CD8-positive, alpha-beta memory T cell (primary cell): ENCODE measurements at places on chromosomes 3 and 15. TPM values are rescaled to one million over a fixed set of nuclear protein-coding genes. Genes with fewer than 3 reads are reported as not detected.

- H3K27ac ChIP-seq, result no peak overlapping the region
- H3K4me3 ChIP-seq, result no peak overlapping the region
- no peak for DNase-seq
- peaks cover 2% of the 10 kb centered on the region for H3K27me3 ChIP-seq
Observed at GRCh38 chr15:38793206-38793810, 228.7 kb upstream of the RASGRP1 start.

The C3orf85 gene
- polyA plus RNA-seq, result not detected

- H3K4me1 ChIP-seq, result peaks cover 37% of the 10 kb centered on the region
- H3K27ac ChIP-seq, result no peak overlapping the region
- DNase-seq, result no peak
- H3K27me3 ChIP-seq, result no peaks in the 10 kb centered on the region
Observed at GRCh38 chr15:70524470-70524869, 238.9 kb downstream of the UACA start.

GRCh38 chr3:52393131-52393807 lies 51.6 kb downstream of the SEMA3G start:
- DNase-seq, result no peak
- no peak overlapping the region for H3K27ac ChIP-seq

- no peak for DNase-seq
- peaks cover 31% of the 10 kb centered on the region for H3K36me3 ChIP-seq
- H3K4me1 ChIP-seq, result peaks cover 51% of the 10 kb centered on the region
Observed at GRCh38 chr15:90230610-90231009, 3.1 kb downstream of the CIB1 start.

GRCh38 chr3:152076148-152076547 lies 192.6 kb upstream of the MBNL1 start:
- no peaks in the 10 kb centered on the region for H3K27me3 ChIP-seq
- no peak overlapping the region for H3K27ac ChIP-seq
- H3K4me3 ChIP-seq, result no peak overlapping the region
- H3K36me3 ChIP-seq, result no peaks in the 10 kb centered on the region

- H3K27ac ChIP-seq, result no peak overlapping the region
- no peaks in the 10 kb centered on the region for H3K4me1 ChIP-seq
Observed at GRCh38 chr3:163929069-163929652, 1149.1 kb downstream of the SI start.

The SST gene
- not detected for polyA plus RNA-seq

The ERICH6 gene
- not detected for polyA plus RNA-seq

The ZMYND10 gene
- polyA plus RNA-seq, result 1.1 TPM

GRCh38 chr15:68114840-68115239 lies 60.7 kb downstream of the PIAS1 start:
- no peak for DNase-seq
- no peak overlapping the region for H3K4me3 ChIP-seq
- no peaks in the 10 kb centered on the region for H3K36me3 ChIP-seq
- no peak overlapping the region for H3K27ac ChIP-seq
- no peaks in the 10 kb centered on the region for H3K27me3 ChIP-seq

DNA sequence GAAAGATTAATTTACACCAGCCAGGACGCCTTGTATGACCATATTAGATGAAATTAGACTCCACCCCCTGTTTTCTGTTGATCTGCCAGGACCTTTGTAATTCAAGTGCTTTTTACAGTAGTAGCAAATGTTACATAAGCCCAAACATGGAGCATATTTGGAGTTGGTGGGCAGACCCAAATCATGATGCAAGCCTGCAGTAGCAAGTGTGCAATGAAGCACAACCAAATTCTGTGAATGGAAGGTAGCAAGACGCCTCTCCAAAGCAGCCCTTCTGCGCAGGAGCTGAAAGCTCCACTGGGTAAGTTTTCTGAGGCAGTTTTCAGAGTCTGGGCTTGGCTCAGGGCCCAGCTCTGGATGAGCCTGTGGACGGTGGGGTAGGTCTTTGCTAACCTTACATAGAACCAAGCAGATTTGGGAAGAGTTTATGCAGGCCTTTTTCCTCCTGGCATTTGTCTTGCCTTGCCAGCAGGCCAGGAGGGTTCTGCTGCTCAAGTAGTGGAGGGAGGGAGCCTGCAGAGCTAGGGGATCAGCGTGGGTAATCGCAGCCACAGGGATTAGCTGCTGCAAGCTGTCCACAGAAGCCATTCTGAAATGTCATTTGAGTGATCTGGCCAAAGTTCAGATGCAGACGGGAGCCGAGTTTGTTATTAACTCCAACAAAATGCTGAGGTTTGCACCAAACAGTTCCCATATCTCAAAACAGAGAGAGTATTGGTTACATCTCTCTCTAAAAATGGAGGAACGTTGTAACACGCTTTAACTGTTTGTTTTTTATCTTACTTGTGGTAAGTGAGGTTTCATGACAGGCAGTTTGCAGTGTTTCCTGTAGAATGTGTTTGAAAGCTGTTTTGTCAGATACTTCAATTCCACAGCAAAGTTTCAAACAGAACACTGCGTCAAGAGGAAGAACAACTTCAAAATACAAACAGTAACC lies 55.4 kb downstream of the PSMD6 start:
- no peaks in the 10 kb centered on the region for H3K36me3 ChIP-seq
- peaks cover 62% of the 10 kb centered on the region for H3K4me1 ChIP-seq
- peak; percentile 16 for DNase-seq

The VPS8 gene
- polyA plus RNA-seq, result 19.6 TPM

DNA sequence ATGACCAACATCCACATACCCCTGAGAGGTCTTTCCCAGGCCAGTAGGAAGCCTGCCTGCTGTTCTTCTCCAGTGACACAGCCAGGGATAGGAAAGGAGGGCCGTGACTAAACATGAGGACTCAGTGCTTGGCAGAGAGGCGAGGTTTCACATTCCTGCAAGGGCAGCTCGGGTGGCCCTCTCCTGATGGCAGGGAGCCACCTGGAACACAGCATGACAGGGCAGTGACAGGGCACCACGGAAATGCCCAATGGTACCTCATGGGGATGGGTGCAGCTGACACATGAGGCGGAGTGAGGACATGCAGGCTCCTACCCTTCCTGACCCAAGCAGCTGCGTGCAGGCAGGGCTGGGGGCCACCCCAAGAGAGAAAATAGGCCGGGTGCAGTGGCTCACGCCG lies 7.4 kb upstream of the TGM5 start:
- no peak overlapping the region for H3K27ac ChIP-seq
- H3K4me1 ChIP-seq, result no peaks in the 10 kb centered on the region
- H3K4me3 ChIP-seq, result no peak overlapping the region
- no peaks in the 10 kb centered on the region for H3K27me3 ChIP-seq

GRCh38 chr3:178406206-178406605 lies 130.0 kb upstream of the KCNMB2 start:
- H3K4me3 ChIP-seq, result no peak overlapping the region
- no peak for DNase-seq
- no peaks in the 10 kb centered on the region for H3K4me1 ChIP-seq
- no peaks in the 10 kb centered on the region for H3K27me3 ChIP-seq
- H3K27ac ChIP-seq, result no peak overlapping the region

The TNFAIP8L3 gene
- not detected for polyA plus RNA-seq

DNA sequence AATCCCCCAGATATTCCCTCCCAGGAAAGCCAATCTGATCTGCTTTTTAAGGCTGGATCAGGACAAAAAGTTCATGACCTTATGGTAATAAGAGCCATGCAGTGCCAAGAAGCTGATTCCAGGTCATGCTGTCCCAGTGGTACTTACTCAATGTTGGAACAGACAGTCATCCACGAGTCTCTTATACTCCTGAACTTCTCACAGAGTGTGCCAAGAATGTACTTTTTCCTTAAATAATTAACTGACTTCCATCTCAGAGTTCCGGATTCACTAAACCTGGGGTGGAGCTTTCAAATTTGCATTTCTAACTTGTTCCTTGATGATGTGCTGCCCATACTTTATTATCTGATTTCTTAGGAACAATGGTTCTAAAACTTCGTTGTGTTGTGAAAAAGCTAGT lies 3.4 kb upstream of the P3H2 start:
- H3K4me3 ChIP-seq, result no peak overlapping the region
- peaks cover 7% of the 10 kb centered on the region for H3K27me3 ChIP-seq
- H3K27ac ChIP-seq, result no peak overlapping the region
- no peaks in the 10 kb centered on the region for H3K36me3 ChIP-seq
- no peak for DNase-seq

DNA sequence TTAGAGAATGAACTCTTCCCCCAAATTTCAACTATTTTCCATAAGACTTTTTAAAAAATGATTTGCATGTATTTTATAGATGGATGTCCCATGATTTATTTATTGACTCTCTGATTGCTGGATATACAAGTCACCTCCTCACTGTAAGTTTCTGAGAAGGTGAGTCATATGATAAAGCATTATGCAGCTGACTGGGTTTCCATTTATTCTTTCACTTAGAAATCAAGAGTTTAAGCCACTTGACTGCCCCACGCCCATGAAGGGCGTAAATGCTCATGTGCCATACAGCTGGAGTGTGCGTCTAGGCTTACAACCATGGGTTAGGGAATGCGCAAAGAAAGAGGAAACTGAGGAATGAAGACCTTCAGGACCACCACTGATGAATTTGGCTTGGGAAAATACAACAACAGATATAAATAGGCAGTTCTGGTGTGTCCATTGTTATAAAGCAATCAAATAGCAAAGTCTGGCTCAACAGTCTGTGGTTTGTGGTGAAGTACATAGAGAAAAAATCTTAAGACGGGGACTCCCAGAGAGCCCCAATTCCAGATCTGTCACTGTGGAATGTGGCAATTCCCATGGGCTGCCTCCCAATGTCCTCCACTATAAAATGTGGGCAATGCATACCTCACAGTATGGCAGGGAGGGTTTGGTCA lies 20.3 kb downstream of the SLCO2A1 start:
- no peaks in the 10 kb centered on the region for H3K4me1 ChIP-seq
- H3K27ac ChIP-seq, result no peak overlapping the region
- DNase-seq, result no peak
- H3K36me3 ChIP-seq, result no peaks in the 10 kb centered on the region

DNA sequence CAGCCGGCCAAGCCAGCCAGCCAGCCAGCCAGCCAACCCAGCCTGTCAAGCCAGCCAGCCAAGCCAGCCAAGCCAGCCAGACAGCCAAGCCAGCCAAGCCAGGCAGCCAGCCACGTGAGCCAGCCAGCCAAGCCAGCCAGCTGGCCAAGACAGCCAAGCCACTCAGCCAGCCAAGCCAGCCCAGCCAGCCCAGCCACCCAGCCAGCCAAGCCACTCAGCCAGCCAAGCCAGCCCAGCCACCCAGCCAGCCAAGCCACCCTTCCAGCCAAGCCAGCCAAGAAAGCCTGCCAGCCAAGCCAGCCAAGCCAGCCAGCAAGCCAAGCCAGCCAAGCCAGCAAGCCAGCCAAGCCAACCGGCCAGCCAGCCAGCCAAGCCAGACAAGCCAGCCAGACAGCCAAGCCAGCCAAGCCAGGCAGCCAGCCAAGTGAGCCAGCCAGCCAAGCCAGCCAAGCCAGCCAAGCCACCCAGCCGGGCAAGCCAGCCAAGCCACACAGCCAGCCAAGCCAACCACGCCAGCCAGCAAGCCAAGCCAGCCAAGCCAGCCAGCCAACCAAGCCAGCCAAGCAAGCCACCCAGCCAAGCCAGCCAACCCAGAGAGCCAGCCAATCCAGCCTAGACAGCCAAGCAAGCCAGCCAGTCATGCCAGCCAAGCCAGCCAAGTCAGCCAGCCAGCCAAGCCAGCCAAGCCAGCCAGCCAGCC lies 199.5 kb downstream of the GOLGA6L6 start:
- no peaks in the 10 kb centered on the region for H3K36me3 ChIP-seq
- H3K27me3 ChIP-seq, result no peaks in the 10 kb centered on the region
- no peak overlapping the region for H3K4me3 ChIP-seq
- H3K4me1 ChIP-seq, result no peaks in the 10 kb centered on the region

GRCh38 chr15:29857221-29857789 lies 35.0 kb upstream of the TJP1 start:
- no peak overlapping the region for H3K4me3 ChIP-seq
- H3K27ac ChIP-seq, result no peak overlapping the region
- H3K4me1 ChIP-seq, result no peaks in the 10 kb centered on the region
- H3K36me3 ChIP-seq, result no peaks in the 10 kb centered on the region
- no peaks in the 10 kb centered on the region for H3K27me3 ChIP-seq

DNA sequence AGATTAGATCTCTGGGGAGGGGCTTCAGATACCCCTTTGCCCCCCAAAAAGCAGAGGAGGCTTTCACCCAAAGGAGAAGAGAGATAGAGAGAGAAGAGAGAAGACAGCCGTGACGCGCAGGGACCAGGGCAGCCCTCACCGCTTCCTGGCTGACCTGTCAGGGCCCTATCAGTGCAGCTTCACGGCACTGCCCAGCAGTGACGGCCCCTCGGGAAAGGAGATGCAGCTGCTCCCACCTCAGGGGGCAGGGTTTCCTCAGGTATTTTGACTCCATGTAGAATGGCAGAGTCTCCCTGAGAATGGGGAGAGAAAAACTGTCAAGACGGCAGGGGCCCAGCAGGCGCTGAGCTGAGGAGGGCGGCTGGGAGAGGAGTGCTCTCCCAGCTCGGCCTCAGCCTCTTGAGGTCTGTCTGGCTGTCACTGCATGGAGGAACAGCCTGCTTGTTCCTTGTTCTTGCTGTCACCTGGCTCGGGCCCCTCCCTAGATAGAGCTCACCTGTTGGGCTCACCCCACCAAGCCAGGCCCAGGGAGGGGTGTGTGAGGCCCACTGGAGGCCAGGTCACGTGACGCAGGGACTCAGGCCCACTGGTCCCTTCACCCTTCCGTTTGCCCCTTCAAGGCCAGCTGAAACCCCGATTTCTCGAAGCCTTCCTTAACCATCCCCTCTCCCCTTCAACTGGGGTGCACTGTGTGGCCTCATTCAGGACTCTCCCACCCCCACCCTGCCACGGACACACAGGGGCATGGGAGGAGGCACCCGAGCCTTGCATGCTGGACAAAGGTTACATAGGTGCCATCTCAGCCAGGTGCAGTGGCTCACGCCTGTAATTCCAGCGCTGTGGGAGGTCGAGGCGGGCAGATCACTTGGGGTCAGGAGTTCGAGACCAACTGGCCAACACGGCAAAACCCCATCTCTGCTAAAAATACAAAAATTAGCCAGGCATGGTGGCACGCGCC lies 28.2 kb downstream of the LOXL1 start:
- H3K4me3 ChIP-seq, result no peak overlapping the region
- no peak overlapping the region for H3K27ac ChIP-seq
- no peaks in the 10 kb centered on the region for H3K36me3 ChIP-seq
- H3K4me1 ChIP-seq, result peaks cover 17% of the 10 kb centered on the region
- no peak for DNase-seq

The C3orf49 gene
- polyA plus RNA-seq, result not detected

GRCh38 chr3:141114816-141115460 lies 63.8 kb downstream of the SPSB4 start:
- H3K27ac ChIP-seq, result no peak overlapping the region
- H3K4me1 ChIP-seq, result no peaks in the 10 kb centered on the region
- no peaks in the 10 kb centered on the region for H3K27me3 ChIP-seq
- no peaks in the 10 kb centered on the region for H3K36me3 ChIP-seq
- no peak overlapping the region for H3K4me3 ChIP-seq

The HRH1 gene
- not detected for polyA plus RNA-seq

The SCAP gene
- 60.3 TPM for polyA plus RNA-seq

The LRRIQ4 gene
- not detected for polyA plus RNA-seq

GRCh38 chr15:47301481-47301880 lies 415.8 kb upstream of the SEMA6D start:
- no peaks in the 10 kb centered on the region for H3K27me3 ChIP-seq
- H3K36me3 ChIP-seq, result no peaks in the 10 kb centered on the region
- DNase-seq, result no peak

The SLC24A5 gene
- not detected for polyA plus RNA-seq
